Retinal pigment epithelial cell (primary cell): ENCODE measurements at places on chromosomes 1 and 21.

- DNase-seq: no peak
Measured at GRCh38 chr1:917466-918091, 6.1 kb upstream of the SAMD11 start.

- no peak for DNase-seq
Measured at GRCh38 chr1:206866062-206866461, 639 bp downstream of the IL20 start.

DNA sequence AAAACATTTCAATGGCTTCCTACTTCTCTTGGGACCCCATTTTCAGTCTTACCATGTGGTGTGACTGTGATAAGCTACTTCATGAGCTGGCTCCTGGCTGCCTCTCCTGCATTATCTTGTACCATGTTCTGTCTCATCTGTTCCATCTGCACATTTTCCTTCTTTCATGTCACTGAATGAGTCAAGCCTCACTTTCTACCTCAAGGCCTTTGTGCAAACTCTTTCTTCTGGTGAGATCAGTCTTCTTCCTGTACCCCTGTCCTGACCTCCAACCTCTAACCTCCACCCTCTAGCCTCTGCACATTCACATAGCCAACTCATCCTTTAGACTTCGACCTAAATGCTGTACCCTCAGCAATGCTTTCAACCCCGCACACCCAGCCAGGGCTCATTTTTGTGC lies 9.6 kb upstream of the FAM78B start:
- DNase-seq: no peak

- DNase-seq: peak; percentile 71
Measured at GRCh38 chr1:189619682-189620332, 857.9 kb downstream of the BRINP3 start.

DNA sequence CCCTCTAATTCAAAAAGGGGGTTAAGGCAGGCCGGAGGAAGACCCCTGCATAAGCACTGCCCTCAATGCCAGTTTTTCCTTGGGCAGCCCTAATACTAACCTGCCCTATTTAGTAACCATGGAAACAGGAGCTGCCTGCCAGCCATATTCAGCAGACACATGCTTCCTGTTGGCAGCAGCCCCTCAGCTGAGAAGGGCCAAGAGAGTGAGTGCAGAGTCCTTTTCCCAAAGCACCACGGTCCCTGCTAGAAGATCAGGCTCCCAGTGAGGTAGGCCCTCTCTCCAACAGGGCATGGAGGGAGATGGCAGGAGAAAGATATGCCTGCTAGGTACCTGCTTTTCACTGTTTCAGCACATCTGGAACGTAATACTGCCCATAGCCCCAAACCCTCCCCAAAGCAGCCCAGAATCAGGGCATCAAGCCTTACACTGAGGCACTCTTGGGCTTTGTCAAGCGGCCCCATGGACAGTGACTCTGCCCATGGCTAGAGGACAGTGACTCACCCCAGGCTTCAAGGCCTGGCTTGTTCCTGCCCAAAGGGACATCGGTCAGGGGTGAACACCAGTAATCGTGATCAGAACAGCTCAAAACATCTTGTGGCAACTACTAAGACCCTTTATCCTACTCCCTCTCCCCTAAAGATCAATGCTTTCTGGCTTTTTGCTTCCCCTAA lies 64.5 kb downstream of the BCAR3 start:
- no peak for DNase-seq

- no peak for DNase-seq
Measured at GRCh38 chr1:234661317-234661928, 51.4 kb upstream of the IRF2BP2 start.

DNA sequence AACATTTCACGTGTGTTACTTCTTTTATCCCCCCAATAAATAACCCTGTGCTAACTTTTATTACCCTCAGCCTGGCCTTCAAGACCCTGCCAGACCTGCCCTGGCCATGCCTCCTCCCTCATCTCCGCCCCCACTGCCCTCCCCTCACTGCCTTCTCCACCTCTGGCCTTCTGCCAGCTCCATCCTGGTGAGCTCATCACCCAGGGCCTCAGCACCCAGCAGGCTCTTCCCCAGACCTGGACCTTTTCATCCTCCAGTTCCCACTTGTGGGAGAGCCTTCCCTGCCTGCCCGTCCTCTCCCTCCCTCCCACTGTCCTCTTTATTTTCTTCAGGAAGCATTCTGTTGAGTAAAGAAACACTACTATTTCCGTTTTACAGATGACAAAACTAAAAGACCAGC lies 72.0 kb downstream of the SLC66A1 start:
- DNase-seq: no peak

- DNase-seq: no peak
Measured at GRCh38 chr1:46219551-46220520, 16.7 kb downstream of the LURAP1 start.

- peak; percentile 1 for DNase-seq
Measured at GRCh38 chr1:232226197-232226712, 403.7 kb downstream of the SIPA1L2 start.

GRCh38 chr1:32767641-32768040 lies 49.5 kb downstream of the YARS1 start:
- no peak for DNase-seq

DNA sequence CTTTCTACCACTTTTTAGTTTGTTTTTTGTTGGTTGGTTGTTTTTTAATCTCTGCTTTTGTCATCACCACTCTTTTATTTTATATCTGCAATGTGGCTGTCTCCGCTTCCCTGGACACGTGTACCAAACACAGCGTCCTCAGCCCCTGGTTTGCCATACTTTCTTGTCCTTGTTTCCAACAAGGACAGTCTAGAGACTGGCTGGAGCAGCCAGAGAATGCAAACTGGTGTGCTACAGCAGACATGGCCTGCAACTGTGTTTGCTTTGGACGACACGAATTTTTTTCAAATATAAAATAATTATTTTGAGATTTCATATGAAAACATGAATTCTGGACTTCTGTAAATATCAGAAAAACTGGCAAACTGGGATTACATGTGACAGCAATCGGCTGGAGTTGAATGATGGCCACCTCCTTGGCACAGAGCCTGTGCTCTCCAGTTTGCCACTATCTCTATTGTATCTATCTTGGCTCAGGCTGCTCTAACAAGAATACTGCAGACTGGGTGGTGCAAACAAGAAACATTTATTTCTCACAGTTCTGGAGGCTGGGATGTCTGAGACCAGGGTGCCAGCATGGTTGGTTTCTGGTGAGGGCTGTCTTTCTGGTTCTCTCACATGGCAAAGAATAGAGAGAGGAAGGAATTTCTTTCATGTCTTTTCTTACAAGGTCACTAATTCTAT lies 34.6 kb upstream of the POU2F1 start:
- DNase-seq: no peak

GRCh38 chr1:247209396-247209795 lies 37.6 kb upstream of the ZNF124 start:
- no peak for DNase-seq

GRCh38 chr1:68016381-68016780 lies 34.0 kb downstream of the DIRAS3 start:
- no peak for DNase-seq

- no peak for DNase-seq
Measured at GRCh38 chr21:36854391-36854790, 112.1 kb downstream of the HLCS start.

DNA sequence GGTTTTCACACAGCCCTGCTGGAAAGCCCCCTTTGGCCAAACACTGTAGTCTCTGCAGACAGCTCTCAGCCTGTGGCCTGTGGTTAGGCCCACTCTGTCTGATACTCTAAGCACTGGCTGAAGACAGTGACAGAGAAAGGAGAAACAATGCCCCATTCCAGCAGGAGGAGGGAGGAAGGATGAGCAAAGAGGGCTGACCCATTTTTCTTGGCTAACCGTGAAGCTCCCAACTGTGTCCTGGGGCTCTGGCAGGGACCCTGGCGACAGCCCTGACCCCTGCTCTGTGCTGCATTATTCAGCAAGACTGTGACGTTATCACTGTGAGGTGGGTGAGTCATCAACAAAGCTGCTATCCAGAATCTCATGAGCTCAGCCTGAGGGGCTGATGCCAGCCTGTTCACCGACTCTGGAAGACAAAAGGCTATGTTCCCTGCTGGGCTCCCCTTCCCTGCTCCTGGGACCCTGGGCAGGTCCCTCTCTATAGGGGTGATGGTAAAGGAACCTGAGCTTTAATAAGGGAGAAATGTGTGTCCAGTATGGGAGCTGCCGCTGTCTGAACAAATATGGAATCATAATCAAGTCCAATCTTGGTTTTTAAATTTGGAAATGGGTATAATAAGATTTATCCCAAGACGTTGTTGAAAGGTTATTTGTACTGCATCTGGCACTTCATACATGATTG lies 107.0 kb downstream of the RHOU start:
- peak; percentile 89 for DNase-seq

DNA sequence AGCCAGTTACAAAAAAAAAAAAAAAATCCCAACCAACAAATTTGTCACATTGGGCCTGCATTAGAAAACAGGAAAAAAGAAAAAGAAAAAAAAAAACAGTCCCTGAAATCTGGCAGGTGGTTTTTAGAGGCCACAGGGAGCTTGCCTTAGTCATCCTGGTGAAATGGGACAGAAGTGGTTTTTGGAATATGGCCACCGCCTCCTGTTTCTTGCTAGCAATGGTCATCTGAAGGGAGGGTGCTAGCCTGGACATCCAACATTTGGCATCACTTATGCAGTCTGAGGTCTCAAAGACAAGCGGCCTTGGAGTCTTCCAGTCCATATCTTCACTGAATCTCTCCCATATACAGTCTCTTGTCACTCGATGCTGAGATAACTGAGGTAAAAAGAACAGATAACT lies 20.1 kb upstream of the NKAIN1 start:
- no peak for DNase-seq

- no peak for DNase-seq
Measured at GRCh38 chr1:182248721-182249120, 142.9 kb downstream of the GLUL start.

DNA sequence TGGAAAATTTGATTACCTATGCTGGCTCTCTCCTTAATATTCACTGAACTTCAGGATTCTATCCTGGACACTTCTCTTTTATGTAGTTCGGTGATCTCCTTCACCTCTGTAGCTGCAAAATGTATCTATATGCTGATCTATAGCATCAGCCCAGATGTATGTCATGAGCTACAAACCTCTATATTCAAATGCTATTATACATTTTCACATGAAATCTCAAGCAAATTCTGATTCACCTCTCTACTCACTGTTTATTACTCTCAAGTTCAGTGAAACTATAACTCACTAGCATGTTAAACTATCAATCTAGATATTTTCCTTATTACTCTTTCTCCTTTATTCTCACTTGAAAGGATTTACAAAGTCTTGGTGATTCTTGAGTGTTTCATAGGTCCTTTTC lies 52.2 kb downstream of the PTPRC start:
- DNase-seq: no peak

- DNase-seq: no peak
Measured at GRCh38 chr21:45299026-45299863, 11.6 kb upstream of the POFUT2 start.

DNA sequence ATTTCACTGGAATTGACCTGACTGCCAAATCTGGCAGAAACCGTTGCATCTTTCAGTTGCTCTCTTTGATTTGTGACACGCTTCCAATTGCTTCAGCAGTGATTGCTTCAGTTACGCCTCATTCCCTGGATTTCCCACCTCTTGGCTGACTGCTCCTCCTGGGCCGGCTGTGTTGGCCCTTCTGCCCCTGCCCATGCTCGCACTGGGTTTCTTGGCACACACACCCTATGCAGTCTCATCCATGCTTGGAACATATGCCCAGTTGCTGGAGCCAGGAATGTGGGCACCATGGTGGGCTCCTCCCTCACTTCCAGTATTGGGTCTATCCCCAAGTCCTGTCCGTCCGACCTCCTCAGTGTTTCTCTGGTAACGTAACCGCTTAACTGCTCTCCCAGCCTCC lies 2.2 kb upstream of the ZBTB21 start:
- DNase-seq: no peak

- DNase-seq: no peak
Measured at GRCh38 chr1:38178216-38178615, 131.6 kb upstream of the POU3F1 start.

GRCh38 chr1:226444901-226445300 lies 37.0 kb upstream of the PARP1 start:
- DNase-seq: no peak

DNA sequence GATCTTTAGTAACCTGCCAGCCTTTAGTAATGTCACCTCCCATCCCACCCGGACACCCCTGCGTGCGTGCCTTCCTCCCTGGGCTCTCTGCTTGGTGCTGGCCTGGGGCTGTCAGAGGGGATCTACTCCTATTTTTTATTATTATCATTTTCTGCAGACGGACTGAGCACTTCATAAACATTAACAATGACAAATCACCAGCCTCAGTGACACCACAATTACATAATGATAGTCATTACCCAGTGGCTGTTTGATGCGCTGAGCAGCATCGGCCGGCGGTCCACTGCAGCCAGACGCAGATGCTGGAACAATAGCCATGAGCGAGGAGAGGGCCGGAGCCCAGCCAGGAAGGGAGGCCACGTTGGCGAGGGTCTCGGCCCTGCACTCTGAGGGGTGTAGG lies 309.3 kb upstream of the AJAP1 start:
- no peak for DNase-seq

GRCh38 chr1:119870917-119871596 lies 25.3 kb downstream of the ADAM30 start:
- no peak for DNase-seq

DNA sequence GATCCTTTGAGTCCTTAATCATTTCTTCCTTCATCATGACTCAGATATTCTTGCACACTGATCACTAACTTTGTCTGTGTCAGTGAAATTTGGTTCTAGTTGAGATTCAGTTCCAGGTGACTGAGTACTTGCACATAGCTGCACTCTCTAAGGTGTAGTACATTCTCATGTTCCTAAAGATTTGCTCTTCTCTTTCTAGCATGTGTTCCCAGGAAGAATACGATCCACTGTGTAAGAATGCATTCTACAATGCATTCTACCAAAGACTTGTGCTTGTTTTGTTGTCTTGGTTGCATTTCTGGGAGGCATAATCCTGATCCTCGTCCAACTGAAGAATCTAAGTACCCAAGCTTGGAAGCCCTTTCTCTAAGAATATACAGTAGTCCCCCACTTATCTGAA lies 104.3 kb upstream of the CDC42BPA start:
- DNase-seq: no peak

- DNase-seq: no peak
Measured at GRCh38 chr1:21742578-21742977, 40.4 kb downstream of the USP48 start.

GRCh38 chr1:162663589-162664106 lies 31.4 kb downstream of the DDR2 start:
- DNase-seq: peak; percentile 64

DNA sequence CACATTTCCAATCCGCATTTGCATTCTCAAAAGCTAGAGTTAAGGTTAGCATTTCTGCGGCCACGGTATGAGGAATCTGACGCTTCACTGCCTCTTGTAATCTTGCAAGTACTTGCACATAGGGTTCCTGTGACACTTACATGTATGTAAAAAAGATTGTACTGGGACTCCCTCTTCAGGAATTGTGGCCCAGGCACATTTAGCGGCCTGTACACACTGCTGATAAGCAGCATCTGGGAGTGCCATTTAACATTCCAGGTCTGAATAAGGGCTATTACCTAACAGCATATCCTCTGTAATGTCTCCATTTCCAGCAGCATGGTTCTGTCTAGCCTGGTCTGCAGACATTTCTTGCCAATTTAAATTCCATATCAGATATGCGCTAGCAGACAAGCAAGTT lies 75.7 kb downstream of the AXDND1 start:
- no peak for DNase-seq
